Lower leg skin (tissue), 4 donors: ENCODE measurements at places on chromosomes 12 and 14.

GRCh38 chr14:68970038-68970612, 9.0 kb downstream of the ACTN1 start:
- no peak for DNase-seq

GRCh38 chr14:79614448-79614847, 596.9 kb downstream of the DIO2 start:
- no peak for DNase-seq

DNA sequence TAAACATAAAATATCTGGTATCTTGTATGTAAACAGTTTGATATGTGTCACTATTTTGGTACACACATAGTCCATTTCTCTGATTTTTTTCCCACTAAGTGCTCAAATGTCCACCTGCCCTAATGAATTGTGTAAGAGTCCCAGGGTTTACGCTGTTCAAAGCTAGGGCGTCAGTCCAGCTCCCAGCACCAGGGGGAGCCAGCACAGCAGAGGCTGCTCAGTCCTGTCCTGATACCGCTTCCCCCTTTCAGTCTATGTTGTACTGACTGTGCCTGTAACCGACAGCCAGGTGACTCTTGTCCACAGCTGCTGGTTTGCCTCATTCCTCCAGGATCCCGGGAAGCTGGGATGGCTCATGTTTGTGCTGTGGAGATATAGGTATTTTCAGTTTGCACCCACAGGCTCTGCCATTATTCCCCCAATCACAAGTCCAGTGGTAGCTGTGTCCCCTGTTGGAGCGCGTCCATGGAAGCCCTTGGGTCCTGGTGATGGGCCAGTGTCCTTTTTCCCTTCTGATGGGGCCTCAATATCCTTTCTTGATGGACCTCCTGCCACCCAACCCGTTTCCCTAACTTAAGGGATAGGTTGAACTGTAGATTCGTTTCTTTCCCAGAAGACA, 242.0 kb downstream of the NEDD1 start:
- no peak for DNase-seq

- DNase-seq = no peak
Measured at GRCh38 chr12:2376908-2377657, 324.3 kb downstream of the CACNA1C start.

- DNase-seq = no peak
Measured at GRCh38 chr12:89621521-89621920, 87.1 kb downstream of the ATP2B1 start.

- DNase-seq = no peak
Measured at GRCh38 chr14:63857466-63858030, 4.7 kb downstream of the SYNE2 start.

DNA sequence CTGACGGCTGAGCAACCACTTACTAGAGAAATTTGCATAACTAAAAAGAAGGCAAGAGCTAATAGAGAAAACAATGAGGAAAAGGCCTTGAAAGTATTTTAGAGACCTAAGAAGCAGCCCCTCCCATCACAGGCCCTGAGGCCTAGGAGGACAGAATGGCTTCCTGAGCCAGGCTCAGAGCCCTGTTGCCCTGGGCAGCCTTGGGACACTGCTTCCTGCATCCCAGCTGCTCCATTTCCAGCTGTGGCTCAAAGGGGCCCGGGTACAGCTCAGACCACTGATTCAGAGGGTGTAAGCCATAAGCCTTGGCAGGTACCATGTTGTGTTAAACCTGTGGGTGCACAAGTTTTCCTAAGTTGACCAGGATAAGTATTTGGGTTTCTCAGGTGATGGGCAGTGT, 181.4 kb downstream of the TRHDE start:
- no peak for DNase-seq
